ENCODE measurements at places on chromosomes 1 and 21.

GRCh38 chr1:64110924-64111777 lies 92.3 kb upstream of the UBE2U start:
- DNase-seq, result no peak

DNA sequence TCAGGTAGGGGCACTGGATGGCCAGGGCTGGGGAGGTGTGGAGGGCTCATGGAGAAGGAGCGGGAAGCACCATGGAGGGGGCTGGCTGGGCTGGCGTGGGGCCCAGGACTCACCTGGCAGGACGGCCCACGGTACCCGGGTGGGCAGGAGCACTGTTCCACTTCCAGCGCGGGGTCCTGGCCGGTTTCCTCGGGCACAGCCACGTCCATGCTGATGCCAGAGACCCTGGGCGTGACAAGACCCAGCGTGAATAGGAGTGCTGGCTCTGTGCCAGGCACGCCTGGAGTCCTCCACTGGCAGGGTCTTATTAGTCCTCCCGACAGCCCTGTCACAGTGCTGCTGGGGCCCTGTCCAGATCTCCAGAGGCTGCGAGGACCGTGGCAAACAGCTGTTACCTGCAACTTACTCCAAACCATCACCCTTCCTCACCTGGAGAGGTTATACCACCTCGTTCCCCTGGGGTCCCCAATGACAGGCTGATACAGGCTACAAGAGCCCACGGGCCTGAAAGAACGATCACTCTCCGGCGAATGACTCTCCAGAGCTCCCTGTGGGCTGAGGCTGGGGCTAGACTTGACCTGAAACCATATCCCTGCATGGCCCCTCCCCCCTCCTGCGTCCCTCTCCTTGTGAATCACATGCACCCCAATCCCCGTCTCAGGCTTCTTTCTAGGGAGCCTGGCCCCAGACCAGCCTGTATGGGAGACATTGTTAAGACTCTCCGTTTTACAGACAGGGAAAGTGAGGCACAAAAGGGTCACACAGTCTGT lies 62.1 kb downstream of the HSPG2 start:
- no peak for DNase-seq

- no peak for DNase-seq
Measured at GRCh38 chr1:184289825-184290550, 96.8 kb upstream of the C1orf21 start.

DNA sequence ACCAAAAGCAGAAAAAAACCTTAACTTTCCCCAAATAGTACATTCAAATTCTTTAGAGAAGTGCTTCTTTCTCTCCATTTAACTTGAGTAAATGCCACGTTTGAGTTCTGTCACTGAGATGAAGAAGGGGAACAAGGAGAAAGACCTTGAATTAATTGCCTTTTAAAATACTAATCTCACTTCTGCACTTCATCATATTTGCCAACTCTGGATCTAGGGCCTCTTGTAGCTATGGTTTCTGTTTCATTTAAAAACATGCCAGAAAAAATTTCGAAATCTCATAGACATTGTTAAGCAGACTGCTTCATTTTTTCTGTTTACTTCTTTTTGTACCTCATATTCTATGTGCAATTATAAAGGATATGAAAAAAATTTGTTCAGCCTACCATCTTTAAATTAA lies 24.6 kb downstream of the MIXL1 start:
- no peak for DNase-seq

- DNase-seq, result no peak
Measured at GRCh38 chr1:108067884-108068540, 103.0 kb upstream of the VAV3 start.

GRCh38 chr1:228393268-228393701 lies 13.3 kb downstream of the TRIM11 start:
- DNase-seq, result no peak

- no peak for DNase-seq
Measured at GRCh38 chr1:215113776-215114153, 31.2 kb downstream of the KCNK2 start.

- DNase-seq, result no peak
Measured at GRCh38 chr1:55741516-55741915, 526.4 kb upstream of the USP24 start.

DNA sequence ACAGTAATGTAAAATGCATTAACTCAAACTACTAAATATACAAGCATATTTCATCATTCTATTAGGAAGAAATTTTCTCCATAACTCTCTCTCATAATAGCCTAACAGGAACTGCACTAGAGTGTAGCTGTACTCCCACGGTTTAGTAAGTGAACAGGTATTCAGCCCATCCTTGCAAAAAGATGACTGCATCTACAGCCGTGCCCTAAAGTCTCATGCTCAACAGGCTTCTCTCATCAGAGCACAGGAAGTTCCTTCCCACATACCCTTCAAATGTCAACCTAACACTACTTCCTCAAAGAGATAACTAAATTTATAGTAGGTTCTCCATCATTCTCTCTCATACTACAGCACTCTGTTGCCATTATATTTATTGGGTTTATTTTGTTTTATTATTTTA lies 251.6 kb downstream of the AKT3 start:
- DNase-seq, result peak; percentile 34

- DNase-seq, result no peak
Measured at GRCh38 chr1:205928317-205928716, 14.9 kb downstream of the SLC26A9 start.

DNA sequence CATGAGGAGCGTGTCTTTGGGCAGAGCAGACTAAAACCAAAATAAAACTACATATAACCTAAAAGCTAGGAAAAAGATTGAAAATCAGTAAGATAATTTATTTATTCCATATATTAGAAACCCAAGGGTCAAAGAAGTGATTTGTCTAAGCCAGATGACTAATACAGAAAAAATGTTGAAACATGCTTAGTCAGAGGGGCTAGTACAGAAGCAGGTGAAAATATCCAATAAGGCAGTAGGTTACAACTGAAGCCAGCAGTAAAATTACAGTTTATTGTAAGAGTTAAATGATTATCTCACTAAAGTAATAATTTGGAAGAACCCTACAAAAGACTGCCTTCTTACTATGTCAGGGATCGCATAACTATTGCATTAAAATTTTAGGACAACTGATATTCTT lies 1190.9 kb upstream of the PRMT6 start:
- peak; percentile 3 for DNase-seq

DNA sequence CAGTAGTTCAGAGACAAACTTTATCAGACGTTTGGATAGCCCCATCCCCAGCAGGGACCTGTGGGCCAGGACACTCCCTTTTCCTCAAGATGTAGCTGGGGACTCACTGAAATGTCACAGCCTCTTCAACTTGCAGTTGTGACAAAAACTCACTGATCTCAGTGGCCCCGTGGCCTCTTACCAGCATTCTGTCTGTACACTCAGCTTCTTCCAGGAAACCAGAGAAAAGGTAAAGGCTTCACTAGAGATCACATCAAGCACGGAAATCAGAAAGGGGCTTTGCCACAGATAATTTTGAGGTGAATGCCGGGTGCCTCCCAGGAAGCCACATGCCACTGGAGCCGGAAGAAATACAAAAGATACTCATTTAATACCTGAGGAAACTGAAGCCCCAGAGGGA lies 122.2 kb downstream of the CCDC185 start:
- DNase-seq, result no peak

Data from HTR-8/SVneo (cell line).